ENCODE measurements at places on chromosomes 5 and 9.
A peak's percentile ranks its signal among the peaks of the same experiment; 100 is the strongest.

- no peak for DNase-seq
These were observed 96.7 kb upstream of the GRHPR start for GRCh38 chr9:37325778-37326177.

DNA sequence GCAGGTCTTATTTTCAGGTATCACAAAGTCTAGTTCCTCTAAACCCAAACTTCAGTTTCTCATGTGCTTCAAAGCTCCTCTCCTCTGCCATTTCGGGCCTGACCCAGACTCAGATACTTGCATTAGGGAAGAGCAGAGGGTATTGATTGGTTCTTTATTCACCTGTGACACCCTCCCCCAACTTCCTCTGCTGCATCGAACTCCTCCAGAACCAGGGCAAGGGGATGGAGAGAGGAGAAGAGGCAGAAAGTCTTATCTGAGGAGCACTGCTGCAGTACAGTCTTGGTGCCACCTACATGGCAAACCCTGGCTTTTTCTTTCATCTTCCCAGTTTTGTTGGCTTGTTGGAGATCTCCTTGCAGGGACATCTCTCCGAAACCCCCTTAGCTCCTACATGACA is 96.0 kb upstream of the OSMR start:
- no peak for DNase-seq

DNA sequence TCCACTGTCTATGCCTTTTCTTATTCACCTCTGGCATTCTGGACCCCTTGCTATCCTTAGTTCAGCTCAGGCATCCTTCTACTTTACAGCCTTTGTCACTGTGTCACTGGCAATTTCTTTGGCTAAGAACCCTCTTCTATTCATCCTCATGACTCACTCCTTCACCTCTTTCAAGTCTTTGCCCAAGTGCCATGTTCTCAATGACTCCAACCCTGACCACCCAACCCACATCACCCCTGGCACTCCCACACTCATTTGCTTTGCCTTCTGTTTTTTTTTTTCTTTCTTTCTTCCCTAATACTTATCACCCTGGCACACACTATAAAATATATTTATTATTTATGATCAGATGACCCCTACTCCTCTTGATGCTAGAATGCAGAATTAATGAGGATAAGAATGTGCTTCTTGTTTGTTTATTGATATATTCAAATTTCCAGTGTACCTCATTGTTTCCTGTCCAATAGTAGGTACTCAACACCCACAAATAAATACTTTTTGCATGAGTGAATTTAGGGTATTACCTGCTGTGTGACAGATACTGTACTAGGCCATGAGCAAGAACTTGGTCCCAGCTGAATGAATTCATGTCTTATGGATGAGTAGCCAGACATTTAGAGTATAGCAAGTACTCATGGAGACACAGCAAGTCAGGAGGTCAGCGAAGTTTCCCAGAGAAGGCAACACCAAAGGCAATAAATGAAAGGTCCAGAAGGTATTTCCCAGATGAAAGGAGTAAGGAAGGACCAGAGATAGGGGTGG is 236.1 kb downstream of the PAPPA start:
- DNase-seq = no peak

DNA sequence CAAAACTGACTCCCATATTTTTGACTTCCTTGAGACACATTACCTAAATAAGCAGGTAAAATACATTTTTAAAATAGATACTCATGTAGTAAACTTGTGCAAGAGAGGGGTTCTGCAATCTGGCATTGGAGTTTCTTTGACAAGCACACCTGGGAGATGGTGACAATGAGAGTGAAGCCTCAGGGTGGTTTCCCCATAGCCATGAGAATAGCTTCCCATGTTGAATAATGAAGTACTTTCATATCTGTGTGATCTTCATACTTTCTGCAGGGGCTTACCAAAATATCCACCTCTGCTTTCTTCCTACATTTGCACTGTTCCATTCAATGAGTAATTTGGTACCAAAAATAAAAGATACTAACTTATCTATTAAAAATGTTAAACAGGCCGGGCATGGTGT is 44.7 kb upstream of the VCAN start:
- no peak for DNase-seq

- DNase-seq = no peak
These were observed 76.3 kb downstream of the HSPA4 start for GRCh38 chr5:133128066-133128465.

GRCh38 chr9:9924376-9924775 is 688.4 kb downstream of the PTPRD start:
- no peak for DNase-seq

DNA sequence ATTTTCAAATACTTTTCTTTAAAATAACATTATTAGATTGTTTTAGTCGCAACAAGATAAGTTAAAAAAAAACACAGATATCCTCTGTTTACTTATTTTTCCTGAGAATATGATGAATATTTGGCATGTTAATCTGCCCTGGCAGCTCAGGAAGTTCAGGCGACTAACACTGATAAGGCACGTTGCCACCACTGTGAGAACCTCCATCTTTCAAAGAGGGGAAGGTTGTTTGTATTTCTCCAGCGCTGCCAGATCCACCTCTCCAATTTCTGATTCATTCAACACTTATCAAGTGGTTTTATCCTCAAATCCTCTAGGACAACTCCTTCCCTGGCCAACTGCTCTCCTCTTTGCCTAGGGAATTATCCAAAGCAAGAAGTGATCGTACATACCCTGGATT is 21.8 kb downstream of the CTNNAL1 start:
- DNase-seq = no peak

GRCh38 chr9:137256362-137256761 is 1.2 kb downstream of the NELFB start:
- no peak for DNase-seq

GRCh38 chr5:33261305-33261704 is 179.5 kb upstream of the TARS1 start:
- DNase-seq = no peak

DNA sequence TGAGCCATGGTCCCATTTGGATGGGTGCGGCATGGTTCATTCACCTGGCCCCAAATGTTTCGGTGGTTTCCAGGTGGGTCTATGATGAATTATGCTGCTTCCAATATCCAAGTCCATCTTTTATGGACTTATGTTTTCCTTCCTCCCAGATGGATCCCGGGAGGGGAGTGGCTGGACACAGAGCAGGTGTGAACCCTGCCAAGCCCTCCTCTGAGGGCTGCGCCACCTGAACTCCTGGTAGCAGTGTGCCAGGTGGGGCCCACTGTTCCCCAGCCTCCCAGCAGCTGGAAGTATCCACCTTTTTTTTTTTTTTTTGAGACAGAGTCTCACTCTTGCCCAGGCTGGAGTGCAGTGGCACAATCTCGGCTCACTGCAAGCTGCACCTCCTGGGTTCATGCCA is 42.9 kb downstream of the WNK2 start:
- no peak for DNase-seq

- DNase-seq = no peak
These were observed 108.4 kb downstream of the ALDH1A1 start for GRCh38 chr9:72844440-72844768.

DNA sequence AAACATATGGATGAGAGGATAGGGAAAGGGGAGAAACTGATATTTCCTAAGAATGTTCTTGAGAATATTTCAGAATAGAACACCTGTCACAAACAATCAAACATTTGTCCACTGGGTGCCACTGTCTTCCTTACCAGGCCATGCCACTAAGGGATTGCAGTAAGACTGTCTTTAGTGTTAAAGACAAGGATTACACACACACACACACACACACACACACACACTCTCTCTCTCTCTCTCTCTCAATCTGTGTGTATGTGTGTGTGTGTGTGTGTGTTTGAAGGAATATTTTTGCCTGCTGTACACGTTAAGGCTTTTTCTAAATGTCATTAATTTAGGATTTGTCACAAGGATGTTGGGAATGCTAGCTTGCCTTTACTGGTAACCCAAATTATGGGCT is 54.4 kb downstream of the CCDC192 start:
- DNase-seq = peak; percentile 49

DNA sequence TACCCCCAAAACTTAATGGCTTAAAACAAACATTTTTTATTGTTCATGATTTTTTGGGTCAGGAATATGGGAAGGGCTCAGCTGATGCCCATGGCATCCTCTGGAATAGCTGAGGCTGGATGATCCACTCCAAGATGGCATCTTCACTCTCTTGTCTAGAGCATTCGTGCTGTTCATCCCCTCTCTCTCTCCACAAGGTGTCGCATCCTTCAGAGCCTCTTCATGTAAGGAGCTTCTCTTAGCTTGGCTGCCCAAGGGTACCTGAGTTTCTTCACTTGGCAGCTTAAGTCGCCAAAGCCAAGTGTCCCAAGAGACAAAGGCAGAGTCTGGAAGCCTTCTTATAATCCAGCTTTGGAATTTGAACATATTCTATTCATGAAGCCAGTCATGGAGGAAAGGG is 294.7 kb downstream of the CHSY3 start:
- DNase-seq = no peak

DNA sequence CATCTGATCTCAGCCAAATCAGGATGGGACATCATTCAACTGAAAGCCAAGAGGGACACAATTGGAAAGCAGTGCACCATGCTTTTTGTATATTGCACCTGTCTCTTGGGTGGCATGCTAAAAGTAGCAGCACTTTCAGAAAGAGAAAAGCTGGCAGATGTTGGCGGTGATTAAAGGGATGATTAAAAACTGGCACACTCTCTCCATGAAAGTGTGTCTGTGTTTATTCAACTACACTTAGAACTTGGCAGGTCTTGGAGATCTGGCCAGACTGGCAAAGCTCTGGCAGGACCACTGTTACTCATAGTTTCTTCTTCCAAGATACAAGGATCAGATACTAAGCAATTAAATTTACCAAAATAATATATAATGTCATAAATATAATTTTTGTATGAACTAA is 112.9 kb upstream of the ELAVL2 start:
- no peak for DNase-seq

DNA sequence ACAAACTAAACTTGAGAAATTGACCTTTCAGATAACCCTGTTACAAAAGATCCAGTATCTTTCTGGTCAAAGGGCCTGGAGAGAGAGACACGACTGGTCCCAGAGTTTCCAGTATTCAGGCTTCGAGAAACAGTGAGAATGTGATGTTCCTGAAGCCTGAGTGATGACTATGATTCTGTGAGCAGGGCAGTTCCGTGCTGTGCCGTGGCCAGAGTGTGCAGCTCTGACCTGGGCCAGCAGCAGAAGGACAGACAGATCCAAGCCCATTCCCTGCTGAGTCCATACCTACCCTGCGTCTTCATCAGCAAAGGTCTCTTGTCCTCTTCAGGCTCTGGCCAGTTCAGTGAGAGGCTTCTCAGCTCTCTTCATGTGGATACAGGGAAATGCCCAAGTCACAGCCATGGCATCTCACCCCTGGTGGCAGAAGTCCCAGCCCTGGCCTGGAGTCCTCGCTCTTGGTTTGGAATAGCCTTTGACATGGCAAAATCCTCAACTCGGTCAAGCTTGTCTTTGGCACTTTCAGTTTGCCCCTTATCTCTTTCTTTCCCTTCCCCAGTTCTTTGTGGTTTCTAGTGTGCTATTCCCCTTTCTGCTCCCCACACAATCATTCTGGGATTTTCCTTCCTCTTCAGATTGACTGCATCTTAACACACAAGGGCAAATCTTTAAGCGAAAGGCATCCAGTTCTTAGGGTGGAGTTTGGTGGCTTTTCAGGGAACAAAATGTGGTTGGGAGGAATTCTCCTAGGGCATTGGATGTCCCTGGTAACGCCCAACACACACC is 107.7 kb downstream of the LIFR start:
- DNase-seq = no peak

DNA sequence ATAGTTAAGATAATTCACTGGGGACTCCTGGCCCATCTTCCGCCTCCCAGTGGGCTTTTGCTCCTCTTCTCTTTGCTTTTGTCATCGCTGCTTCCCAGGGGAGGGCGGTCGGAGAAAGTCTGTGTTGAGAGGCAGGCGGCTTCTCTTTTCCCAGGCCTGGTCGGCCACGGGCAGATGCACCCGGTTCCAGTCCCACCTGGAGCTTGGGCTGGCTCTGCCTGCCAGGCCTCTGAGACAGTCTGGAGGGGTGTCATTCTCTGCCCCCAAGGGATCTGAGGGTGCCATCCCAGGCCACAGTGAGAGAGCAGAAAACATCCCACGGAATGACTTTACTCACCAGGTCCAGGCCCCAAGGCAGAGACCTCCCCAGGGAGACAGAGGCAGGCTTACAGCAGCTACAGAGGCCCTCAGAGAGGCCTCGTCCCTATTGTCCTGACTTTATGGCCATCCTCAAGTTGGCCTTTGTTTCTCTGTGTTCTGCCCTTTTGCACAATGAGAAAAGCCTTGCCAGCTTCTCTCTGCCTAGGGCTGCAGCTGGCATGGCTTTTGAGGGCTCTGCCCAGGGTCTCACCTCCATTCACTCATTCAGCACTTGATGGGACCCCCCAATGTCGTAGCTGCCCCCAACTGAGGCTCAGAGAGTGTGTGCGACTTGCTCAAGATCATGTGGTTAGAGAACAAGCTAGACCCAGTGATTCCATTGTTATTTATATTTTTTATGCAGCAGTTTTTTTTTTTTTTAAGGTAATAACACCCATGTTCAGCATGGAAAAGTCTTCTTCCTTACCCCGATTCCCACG is 44.2 kb upstream of the BOD1 start:
- DNase-seq = no peak

- no peak for DNase-seq
These were observed 685 bp upstream of the ADGRD2 start for GRCh38 chr9:124449381-124450151.

GRCh38 chr9:126877418-126877817 is 17.0 kb downstream of the ZBTB34 start:
- DNase-seq = no peak

DNA sequence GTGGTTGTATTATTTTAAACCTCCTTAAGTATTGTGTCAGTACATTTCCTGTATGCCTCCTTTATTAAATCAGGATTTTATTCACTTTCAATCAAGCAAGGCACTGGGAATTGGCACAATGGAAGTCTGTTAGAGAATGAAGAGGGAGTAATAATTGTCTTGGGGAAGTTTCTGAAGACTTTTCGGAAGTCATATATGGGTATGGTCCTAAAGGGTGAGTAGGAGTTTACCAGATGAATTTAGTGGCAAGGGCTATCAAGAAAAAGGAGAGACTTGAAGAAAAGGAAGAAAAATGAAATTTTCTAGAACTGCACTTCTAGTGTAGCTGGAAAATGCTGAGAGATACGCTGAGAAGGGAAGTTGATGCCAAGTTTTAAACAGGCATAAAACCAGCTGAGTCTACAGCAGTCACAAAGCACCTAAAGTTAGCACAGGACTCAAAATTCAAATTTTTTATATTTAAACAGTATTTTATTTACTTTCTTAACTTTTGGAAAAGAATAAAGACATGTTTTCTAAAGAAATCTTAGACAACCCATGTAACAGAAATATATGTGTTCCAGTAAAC is 184.9 kb downstream of the SMC2 start:
- DNase-seq = no peak

GRCh38 chr5:20145240-20145639 is 157.2 kb upstream of the CDH18 start:
- DNase-seq = no peak

- DNase-seq = no peak
These were observed 3.8 kb downstream of the ADAMTSL1 start for GRCh38 chr9:18477719-18478118.
